ENCODE measurements at places on chromosomes 6 and 20. TPM values are rescaled to one million over a fixed set of nuclear protein-coding genes. Genes with fewer than 3 reads are reported as not detected.

GRCh38 chr6:111794300-111794699, 79.0 kb downstream of the FYN start:
- DNase-seq, result no peak

- DNase-seq, result no peak
Observed at GRCh38 chr6:118632359-118632758, 19.0 kb downstream of the CEP85L start.

The TFAP2D gene
- total RNA-seq, result not detected

- DNase-seq, result no peak
Observed at GRCh38 chr6:123417535-123417934, 219.2 kb downstream of the TRDN start.

The DEFB126 gene
- not detected for total RNA-seq

DNA sequence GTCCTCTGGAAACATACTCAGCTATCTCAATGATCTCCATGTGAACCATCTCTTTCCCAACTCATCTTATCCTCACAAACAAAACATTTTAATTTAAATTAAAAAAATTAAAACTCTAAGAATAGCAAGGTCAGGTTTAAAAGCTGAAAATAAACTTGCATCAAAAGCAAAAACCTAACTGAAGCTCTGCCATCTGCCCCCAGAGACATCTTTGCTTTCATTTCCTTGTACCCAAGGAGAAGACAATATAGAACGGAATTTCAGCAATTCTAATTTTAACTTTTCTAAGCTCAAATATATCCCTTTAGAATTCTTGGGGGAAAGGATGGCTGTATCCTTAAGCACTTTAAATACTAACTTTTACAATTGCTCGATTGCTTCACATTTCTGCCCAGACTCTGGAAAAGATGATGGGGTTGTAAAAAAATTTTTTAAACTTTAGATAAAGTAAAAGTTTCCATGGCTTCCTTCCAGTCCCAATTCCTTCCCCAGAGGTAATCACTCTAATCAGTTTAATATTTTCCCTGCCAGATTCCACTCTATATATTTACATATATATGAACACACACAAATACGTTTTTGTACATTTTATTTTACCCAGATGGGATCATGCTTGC, 69.2 kb upstream of the SMIM29 start:
- DNase-seq, result no peak

The TSBP1 gene
- total RNA-seq, result not detected

DNA sequence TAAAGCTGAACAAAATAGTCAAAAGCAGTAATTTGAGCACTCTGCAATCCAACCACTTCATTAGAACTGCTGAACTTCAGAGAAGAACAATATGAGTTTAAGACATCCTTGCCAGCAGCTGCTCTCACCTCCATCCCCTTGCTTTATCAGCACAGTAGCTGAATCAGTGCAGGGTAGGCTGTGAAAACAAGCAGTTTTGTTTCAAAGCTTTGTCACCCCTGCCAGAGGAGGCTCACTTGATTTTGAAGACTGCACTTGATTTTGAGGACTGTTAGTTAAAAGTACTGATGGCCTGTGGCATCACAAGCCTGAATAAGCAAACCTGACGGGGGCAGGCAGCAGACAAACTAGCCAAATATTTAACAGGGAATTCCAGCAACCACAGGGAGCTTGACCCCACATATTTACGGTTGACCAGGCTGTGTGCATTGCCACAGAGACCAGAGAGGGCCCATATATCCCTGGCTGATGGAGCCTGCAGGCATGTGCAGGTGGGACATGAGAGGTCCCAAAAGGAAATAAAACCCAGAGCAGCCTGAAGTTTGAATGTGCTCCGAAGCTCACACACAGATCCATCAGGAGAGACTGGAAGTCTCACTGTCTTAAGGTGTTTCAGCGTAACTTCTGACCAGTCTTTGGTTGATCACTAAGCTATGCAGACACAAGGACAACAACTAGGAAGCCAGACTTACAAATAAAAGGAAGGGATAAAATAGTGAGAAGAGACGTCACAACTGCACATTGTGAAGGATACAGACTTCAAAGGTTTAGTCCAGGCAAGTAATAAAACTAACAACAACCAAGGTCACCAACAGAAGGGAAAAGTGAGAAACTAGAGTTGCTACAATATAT, 97.4 kb downstream of the PDSS2 start:
- DNase-seq, result no peak

The PTPRT gene
- not detected for total RNA-seq

DNA sequence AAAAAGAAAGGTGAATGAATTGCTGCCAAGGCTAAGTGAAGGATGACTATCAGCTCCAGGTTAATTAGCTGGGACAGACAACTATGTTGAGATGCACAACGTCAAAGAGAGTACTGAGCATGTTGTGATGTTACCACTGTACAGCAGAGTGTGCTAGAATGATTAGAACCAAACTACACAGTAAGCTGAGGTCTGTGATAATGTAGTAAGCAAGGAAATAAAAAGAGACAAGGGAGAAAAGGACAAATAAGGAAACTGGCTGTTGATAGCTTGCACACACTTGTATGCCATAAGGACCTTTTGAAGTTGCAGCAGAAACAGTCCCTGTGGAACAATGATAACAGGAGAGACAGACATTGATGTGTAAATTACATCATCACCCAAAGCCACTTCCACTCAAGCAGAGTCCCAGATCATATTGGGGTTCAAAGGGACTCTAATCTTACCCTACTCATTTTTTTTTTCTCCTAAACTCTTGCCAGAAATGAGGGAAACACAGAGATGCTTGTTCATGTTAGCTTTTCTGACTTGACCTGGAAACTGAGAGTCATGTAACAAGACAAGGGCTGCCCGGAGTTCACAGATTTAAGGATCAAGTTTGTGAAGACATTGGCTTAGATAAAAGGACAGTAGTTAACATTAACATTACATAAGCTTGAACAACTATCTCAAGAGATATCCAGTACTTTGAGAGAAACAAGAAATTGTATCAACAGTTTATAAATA, 189.9 kb downstream of the CENPW start:
- DNase-seq, result no peak

DNA sequence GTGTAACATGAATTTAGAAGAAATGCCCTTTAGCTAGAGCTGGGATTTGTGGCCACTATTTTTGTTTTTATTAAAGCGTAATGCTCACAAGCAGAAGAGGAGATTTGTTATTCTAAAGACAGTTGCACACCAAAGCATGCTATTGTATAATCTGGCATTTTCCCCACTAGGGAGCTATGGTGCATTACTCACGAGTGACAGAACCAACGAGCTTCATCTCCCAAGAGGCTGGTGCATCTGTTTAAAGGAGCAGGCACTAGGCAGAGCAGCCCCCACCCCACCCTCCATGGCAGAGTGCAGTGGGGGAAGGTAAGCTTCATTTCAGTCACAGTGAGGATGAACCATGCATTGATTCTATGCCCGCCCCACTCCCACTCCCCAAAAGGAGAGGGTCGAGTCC, 287.3 kb upstream of the TSHZ2 start:
- DNase-seq, result no peak

DNA sequence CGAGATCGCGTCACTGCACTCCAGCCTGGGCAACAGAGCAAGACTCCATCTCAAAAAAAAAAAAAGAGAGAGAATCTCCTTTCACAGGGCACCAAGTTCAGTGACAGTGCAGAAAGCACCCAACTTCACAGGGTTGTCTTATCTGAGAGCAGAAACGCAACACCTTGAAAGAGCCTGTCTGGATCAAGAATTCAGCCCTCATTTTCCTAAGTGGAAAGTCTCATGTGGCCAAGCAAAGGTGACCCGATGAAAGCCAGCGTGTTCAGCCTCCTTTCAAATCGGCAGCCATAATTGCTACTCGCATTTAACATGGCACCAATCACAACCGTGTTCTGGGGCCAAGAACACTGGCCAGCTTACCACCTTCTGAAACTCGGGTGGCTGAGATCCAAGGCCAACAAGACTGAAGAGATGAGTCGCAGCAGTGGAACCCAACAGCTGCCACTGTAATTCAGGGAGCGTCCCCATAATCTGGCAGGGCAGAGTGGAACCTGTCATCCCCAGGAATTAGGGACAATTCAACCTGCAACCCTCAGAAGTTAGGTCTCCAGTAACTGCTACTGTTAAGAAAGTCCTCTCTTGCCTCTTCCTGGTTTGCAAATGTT, 536.7 kb upstream of the JARID2 start:
- DNase-seq, result no peak

DNA sequence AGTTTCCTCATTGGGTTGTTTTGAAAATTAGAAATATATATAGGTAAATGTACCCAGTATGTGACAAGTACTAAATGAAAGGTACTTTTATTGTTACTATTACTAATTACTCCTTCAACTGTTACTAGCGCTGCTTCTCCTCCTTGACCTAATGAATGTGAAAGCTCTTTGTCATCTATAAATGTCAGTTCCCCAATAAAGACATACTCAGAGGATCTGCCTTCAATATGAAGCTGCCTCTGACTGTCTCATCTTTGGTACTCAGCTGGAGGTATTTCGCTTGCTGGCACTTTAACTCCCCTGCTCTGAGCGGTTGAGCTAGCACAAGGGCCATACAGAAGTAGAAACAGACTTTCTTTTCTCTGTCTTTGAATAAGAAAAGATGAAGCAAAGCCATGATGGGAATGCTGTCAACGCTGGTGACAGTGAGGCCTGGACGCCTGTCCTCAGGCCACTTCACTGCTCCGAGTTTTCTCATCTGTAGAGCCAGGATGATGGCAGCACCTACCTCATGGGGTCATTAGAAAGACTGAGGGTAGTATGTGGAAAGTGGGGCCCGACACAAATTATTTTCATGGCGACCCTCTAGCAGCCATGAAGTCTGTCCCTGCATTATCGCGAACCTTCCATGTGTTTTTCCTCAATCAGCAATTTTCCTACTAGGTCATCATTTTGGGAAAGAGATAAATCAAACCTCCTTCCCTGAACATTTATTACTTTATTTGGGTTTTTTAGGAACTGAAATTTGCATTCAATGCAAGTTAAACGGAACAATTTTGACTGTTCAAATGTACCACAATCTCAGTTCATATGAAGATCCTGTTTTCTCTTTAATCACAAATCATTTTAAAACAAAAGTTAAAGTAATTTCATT, 55.9 kb upstream of the SNX9 start:
- no peak for DNase-seq

DNA sequence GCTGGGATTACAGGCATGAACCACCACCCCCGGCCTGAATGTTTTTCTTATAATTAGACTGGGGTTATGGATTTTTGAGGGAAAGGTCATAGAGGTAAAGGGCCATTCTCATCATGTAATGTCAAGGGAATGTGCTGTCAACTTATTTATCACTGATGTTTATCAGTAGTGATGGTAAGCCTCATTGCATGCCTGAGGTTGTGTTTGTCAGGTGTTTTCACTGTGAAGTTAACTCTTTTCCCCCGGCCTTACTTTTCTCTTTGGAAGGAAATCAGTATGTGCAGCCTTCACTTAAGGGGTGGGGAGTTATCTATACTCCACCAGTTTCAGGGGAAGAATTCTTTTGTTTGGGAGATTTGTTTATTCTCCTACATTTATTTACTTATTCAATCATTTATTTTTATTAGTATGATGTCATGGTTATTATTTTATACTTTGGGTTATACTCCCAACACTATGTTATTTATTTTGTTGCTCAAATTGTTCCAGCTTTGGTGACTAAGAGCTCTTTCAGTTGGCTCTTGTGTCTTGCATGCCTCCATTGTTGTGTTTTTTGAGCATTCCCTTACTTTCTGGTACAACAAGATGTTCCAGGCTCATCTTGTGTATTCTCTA, 2.8 kb upstream of the SLC17A5 start:
- DNase-seq, result no peak

DNA sequence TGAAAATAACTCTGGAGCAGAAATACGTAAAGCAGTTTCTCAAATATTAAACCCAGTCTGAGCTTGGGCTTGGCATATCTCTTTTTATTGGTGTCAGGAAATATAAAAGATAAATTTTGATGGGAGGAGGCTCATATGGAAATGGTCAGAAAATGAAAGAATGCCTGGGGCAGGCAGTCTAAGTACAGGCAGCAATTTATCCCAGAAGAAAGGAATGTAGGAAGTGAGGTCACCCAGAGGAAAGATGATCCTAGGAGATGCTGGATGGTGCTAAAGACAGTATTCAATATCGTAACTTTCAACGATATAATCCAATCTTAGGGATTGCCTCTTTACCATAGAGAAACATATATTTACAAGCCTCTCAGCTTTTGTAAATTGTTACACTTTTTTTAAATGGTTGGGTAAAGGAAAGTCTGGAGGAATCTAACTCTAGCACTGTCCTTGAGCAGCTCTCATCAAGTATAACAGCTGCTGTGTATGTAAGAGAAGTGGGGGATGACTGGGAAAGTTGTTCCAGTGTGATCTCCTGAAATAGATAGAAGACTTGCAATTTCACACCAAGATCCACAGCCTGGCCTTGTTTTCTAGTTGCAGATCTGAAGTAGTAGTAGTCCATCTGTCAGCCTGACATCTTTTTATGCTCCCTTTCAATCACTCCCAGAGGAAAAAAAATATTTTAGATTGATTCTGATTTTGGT, 256.9 kb upstream of the SASH1 start:
- DNase-seq, result no peak
